Central memory CD4-positive, alpha-beta T cell (primary cell): ENCODE measurements at places on chromosomes 1 and 21.

- no peak for DNase-seq
Observed at GRCh38 chr1:234727018-234727940, 117.3 kb upstream of the IRF2BP2 start.

DNA sequence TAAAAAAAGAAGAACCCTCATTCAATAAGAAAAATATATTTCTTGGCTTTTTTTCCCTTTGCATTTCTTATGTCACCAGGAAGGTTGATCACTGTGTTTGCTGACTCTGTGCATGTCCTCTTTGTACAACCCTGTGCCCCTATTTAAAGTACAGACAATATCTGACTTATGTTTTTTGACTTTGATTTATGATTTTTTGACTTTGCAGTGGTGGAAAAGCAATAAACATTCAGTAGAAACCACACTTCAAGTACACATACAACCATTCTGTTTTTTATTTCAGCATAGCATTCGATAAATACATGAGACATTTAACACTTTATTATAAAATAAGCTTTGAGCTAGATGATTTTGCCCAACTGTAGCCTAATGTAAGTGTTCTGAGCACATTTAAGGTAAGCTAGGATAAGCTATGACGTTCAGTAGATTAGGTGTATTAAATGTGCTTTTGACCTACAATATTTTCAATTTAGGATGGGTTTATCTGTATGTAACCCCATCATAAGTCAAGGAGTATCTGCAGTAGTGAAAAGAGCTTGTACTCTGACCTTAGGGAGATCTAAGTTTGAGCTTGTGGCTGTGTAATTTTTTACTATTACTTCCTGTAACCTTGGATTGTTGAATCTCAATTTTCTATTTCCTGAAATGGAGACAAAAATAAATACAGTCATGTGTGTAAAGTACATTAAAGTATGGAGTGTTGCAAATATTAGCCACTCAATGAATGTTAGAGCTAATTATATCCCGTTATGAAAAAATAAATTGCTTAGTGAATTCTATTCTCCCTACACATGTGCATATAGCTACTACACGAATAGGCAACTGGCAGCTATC, 1.2 kb downstream of the RNASEL start:
- no peak for DNase-seq

DNA sequence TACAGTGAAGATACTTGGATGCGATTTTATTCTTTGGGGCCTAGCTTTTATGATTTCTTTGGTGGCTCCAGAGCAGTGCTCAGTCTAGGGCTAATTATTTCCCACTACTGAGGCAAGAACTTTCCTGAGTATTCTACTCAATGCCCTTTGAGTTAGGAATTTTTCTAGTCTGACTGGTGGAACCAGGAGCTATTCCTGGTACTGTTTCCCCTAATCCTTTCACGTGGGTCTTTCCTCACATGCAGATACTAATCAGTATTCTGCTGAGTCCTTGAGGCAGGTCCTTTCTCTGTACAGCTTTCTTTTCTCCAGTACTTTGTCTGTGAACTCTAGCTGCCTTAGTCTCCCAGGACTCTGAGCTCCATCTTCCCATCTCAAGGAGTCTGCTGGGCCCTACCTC, 76.7 kb downstream of the TRIM11 start:
- DNase-seq = no peak

GRCh38 chr1:119808972-119809550, 2.2 kb downstream of the REG4 start:
- DNase-seq = peak; percentile 42

DNA sequence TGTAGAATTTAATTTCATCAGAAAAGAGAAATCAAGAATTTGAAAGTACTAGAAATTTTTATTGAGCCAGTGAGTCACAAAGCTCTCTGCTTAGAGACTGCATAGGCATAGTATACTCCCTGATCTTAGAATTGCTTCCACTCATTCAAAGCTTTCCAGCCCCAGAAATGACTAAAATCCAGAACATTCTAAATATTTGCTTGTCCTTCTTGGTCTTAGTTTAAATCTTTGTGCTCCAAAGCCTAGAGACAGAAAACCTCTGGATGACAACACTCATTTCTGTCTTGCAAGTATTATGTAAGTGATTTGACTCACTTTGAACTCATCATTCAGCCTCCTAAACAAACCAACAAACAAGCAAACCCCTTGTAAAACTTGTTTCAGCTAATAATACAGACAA, 74.2 kb downstream of the PTPRC start:
- no peak for DNase-seq

DNA sequence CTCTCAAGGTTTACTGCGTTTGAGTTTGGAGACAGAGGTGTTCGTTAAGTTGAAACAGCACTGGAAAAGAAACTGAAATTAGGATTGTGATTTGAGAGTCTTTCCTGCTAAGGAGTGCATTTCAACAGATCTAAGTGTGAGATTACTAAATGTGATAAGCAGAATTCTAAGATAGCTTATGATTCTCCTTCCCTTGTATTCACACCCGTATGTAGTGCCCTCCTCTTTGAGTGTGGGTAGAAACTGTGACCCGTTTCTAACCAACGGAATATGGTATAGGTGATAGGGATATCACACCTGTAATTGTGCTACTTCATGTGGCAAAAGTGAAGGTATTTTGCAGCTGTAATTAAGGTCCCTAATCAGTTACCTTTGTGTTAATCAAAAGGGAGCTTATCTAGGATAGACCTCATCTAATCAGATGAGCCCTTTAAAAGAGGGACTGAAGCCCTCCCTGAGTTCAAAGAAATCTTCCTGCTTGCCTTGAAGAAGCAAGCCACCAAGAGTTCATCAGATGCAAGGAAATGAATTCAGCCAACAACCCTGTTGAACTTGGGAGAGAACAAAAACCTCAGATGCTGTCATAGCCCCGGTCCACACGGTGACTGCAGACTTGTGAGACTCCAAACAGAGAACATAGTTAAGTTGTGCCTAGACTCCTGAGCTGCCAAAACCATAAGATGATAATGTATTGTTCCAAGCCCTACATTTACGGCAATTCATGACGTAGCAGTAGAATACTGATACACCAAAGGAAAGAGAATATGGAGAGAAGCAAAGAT, 12.6 kb upstream of the IL12RB2 start:
- DNase-seq = no peak
